ENCODE measurements at places on chromosomes 3 and 15.

DNA sequence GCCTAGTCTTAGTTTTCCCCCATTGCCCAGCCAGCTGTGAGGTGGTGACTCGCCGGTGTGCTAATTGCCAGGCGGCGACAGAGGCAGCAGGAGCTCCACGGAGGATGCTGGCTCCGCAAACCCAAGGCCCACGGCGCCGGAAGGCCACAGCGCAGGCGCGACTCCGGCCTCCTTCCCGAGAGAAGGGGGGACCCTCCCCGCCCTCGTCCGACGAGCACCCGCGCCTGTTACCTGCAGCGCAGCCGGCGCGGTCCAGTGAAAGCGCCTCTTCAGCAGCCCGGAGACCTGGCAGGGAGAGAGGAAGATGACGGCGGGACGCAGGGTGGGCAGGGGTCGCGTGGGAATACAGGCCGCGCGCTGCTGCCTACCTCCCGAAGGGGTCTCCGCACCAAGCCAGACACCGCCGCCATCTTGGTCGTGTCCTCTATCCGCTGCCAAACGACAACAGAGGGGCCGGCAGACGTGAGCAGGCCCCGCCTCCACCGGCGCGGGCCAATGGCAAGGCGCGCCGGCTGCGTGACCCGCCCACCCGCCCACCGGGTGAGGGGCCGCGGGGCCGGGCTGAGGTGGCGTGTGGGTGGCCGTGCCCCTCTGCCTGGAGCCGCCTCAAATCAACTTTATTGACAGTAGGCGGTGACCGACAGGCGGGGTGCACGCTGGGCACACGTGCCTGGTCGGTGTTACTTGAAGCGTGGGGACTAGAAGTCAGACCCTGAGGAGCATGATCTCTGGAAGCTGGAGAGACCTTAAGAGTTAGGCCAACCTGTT lies at the start of gene PDHB:
PDHB (minus strand) TSS at position 433 of the 768 bp plus-strand sequence; CDS start at position 410, 23 bp downstream.
- peak; percentile 91 for DNase-seq

- peak; percentile 76 for DNase-seq
Observed at GRCh38 chr3:58994746-58995330, 55.0 kb downstream of the CFAP20DC start.

DNA sequence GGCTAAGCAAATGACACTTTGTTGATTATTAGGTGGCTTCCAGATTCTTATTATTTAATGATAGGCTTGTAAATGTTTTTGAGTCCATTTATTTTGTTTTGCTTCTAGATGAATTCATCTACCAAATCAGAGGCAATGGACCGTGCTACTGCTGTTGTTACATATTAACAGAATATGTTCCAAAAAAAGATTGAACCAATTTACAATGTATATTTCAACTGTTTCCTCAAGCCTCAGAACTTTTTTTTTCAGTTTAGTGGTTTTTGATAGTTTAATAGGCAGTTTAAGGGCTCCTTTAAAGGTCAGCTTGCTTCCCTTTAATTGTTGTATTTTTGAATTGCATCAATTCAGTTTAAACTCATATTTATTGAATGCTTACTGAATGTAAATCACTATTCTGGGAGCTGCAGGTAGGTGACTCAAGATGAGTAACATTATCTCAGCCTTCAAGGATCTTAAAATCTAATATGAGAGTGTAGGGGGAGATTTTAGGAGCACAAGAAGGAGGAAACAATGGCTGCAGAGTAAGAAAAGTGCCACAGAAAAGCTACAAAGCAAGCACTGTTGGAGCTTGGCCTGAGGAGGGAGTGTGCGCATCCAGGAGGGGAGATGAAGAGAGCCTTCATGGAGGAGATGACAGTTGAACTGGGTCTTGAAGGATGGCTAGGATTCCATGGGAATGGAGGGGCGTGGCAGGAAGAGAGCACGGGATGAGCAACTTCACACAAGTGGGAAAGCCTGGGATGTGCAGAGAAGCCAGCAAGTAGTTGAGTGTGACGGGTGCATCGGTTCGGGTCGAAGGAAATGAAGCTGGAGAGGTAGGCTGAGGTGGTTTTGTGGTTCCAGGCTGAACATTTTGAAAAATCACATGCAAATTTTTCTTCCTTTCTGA lies 14.7 kb downstream of the MAP2K1 start:
- no peak for DNase-seq

GRCh38 chr15:42973114-42973513 lies 52.5 kb upstream of the TTBK2 start:
- DNase-seq = no peak

DNA sequence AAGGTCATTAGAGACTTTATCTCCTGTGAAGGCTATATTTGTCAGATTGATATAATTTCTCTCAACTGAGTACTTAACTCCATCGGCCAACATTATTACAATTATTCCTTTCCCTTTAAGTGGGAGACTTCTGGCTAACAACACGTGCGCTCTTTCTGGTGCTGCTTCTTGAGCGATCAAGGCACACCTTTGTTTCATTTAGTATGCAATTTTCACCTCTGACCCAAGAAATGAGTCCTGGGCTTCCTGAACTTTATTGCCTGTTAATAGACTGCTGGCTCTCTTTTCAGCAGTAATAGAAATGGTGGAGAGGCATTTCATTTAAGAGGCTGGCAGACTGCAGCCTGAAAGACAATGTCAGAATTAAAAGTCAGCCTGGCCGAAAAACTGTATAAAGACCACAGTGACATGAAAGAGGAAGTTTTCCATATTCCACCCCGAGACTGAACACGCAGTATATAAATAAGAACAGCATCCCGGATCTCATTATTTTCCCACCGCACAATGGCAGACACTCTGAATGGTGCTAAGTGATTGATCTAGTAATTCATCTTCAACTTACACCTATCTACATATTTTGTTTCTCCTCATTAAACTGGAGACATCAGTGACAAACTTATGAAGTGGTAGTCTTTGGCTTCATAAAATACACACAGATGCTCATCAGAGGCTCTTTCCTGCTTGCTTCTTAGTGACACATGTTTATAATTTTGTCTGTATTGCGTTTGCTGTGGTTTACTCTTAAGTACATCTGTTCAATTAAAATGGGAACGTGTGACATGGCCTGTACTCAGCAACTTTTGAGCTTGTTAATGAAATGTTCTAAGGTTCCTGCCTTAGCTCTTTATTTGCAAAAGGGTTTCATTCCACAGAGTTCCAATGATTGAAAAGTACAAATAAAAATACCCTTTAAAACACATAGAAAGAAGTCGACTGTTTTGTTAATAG lies 299.9 kb downstream of the MECOM start:
- no peak for DNase-seq

DNA sequence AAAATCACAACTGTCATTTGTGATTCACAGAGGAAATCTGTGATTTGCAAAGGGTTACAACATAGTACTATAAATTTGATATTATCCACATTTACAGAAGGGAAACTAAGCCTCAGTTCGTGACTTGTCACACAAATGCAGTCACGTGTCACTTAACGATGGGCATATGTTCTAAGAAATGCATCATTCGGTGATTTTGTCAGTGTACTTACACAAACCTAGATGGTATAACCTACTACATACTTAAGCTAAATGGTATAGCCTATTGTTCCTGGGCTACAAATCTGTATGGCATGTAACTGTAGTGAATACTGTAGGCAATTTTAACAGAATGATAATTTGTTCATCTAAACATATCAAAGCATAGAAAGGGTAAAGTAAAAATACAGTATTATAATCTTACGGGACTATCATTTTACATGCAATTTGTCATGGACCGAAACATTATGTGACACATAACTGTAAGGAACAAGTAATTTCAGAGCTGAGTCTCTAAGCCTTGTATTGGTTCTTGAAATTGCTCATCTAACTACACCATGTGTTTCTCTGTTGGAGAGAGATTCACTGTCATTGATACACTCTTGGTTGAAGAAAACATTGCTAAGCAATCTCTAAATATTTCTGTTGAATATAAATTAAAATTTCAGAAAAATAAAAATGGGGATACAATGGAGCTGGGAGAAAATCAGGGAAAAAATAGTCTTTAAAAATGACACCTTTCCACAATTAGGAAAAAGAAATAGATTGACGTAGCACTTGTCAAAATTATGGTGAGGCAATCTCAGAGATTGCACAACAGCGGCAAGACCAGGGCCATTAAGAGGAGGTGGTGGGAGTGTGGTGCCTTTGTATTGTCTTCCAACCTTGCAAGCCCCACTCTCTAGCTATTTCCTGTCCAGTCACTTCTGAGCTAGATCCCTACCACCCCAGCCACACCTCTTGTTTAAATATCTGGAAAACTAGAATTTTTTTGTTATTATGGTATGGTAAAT lies 645.8 kb upstream of the TBL1XR1 start:
- no peak for DNase-seq

DNA sequence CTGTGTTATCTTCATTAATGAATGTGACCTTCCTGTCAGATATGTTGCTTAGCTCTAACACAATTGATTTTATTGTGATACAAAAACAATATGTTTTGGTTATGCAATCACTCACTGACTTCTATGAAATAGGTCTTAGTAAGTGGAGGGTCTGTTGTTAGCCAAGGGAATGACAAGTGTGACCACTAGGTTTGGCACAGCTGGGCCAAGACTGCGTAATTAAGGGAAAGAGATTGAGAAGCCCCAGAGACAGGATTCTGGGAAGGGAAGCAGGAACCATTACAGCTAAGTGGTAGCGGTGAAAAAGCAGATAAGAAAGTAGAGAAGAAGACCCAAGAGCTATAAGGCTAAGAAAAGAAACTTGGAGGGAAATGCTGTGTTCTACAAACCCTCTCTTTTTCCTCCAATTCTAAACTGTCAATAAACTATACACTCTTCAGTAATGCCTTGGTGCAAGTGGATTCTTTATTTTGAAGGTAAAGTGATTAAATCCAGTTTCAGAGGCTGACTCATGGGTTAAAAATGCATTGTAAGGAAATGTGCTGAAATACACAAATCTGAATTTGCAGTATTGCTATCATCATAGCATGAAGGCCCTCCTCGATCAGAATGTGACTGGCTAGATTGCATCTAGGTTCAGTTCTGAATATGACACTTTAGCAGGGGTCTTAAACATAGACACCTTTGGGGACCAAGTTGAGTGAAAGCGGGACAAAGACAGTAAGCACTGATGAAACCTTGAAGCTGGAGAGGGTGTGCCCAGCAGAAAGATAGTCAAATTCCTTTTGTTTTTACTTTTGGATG lies 26.1 kb downstream of the KCNMB2 start:
- no peak for DNase-seq

All from RKO (cell line).